Activated CD8-positive, alpha-beta memory T cell treated with anti-CD3 and anti-CD28 coated beads for 1 hour (primary cell): ENCODE measurements at places on chromosomes 12 and 14.

DNA sequence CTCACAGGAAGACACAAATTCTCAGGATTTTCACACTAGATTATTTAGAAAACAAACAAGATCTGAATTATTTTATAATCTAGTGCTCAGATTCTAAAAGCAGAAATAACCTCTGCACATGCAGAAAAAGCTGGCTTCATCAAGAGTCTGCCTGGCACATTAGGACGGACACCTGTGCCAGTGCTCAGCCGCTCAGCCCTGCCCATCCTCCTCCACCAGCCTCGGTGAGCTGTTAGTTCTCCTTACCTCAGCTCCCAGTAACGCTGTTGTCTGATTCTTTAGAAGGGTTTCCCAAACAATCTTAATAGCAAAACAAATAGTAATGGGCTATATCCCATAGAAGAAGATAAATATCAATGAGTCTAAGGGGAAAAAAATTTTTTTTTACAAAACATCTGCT lies 27.7 kb downstream of the DUSP16 start:
- no peak for DNase-seq

GRCh38 chr12:121069206-121069605 lies 30.2 kb upstream of the OASL start:
- DNase-seq: no peak

DNA sequence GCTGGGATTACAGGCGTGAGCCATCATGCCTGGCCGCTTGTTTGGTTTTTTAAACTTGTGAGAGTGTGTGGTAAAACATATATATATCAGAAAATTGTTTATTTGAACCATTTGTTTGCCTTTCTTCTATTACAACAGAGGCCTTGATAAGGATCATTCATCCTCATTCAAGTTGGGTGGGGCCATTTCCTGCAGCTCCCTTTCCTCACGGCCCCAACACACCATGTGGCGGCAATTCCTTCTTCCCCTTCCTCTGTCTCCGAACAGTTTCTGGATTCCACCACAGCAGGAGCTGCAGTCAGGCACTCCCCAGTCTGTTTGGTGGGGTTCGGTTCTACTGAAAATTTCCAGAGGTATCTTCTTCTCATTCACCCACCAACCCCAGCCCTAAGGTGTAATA lies 42.0 kb upstream of the RASSF3 start:
- no peak for DNase-seq

GRCh38 chr12:123752046-123752445 lies 10.1 kb upstream of the DNAH10 start:
- DNase-seq: no peak

- DNase-seq: no peak
These were observed 1.4 kb upstream of the HMGA2 start for GRCh38 chr12:65822732-65823512.

DNA sequence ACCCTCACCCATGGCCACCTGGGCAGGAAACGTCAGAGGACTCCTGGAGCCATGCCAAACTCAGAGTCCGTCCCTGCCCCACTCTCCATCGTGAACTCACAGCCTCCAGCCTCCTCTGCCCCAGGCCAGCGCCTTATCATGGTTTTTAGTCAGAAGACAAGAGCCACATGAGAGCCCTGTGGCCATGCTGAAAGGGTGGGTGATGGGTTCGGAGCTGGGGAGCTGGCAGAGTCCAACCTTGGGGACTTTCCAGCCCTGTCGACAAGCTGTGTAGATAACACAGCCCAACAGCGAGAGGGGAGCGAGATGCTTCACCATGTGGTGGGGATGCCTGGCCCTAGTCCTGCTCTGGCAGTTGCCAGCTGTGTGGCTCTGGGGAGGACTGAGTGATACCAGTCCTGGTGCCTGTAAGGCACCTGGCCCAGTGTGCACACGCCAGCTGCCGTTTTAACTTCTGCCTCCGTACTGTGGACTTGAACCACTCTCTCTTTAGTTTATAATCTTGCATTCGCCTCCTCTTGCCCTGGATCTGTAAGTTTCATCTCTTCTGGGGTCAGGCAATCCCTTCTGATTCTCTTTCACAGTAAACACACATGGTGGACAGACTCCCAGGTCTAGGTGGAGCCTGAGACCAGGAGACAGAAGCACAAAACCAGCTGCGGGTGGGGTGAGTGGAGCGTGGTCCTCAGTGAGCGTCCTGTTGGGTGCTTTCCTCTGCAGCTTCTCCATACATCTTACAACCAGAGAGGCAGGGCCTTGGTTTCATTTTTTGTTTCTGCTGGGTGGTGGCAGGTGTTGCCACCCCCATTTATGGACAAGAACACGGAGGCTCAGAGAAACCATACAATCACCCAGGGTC lies 55.3 kb downstream of the RIN3 start:
- DNase-seq: no peak

DNA sequence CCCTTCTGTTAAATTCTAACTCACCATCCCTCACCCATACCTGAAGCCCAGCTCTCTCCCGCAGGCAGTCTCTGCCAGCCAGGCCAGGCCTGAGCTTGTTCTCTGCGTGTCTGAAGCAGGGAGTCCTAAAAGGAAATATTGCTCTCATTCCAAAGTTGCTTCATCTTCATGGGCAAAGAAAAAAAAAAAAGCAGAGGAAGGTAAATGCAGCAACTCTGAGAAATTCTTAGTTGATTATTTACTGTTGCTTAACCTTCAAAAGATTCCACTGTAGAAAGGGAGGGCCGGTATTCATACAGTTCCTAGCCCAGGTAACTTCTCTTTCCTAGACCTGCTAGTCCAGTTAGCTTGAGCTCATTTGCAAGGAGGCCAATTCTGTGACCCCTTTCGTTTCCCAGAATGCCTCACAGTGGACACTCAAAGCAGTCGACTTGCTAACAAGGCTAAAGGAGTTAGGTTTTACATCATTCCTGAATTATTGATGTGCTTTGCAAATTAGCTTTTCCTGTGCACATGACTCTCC lies 193.5 kb upstream of the EEA1 start:
- DNase-seq: no peak

DNA sequence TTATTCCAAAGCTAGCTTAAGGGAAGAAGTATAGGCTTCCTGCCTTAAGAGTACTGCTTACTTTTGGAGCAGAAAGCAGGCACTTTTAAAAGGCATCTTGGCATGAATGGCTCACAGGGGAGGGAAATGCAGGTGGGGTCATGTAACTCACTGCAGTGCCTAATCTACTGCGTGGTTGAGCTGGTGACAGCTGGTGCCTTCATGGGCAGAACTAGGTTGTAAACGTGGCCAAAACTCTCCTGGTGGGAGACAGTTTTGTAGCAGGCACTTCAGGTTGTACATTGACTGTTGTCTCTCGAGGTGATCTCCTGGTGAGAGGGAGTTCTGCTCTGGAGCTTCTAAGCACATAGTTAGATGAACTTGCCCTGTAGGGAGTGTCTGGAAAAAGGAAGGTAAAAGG lies 962.5 kb downstream of the DIO2 start:
- DNase-seq: no peak

DNA sequence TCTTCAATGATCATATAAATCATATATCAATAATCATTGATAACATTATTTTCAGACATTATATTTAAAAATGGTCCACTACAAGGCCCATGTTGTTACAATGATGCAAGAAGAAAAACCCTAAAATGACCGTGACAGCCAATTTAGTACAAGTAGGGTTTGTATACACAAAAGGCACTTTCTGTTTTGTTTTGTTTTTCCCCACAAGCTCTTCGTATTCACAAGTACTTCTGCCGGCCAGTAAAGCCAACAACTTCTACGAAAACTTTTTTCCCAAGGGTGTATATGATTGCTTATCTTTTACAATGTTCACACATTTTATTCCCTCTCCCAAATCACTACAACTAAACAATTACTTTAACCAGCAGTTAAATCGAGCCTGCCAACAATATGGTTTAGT lies 9.6 kb downstream of the PTPRB start:
- no peak for DNase-seq

DNA sequence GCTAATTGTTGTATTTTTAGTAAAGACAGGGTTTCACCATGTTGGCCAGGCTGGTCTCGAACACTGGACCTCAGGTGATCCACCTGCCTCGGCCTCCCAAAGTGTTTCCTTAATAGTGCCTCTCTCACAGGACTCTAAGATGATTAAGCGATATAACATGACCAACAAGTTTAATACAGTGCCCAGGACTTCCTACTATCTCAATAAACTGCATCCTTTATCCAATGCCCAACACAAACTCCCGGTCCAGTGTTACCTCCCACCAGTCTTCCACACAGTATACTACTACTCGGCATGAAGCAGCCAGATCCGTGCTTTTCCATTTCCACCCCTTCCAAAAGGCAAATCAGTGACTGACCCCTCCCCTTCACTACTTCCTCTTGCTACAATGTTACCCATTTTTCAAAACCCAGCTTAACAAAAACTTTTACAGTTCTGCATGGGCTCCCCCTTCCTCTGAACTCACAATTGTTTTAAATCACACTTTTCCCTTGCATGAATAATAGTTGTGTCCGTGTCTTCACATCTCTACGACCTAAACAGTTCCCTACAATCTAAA lies 900 bp downstream of the NOP2 start:
- DNase-seq: no peak

DNA sequence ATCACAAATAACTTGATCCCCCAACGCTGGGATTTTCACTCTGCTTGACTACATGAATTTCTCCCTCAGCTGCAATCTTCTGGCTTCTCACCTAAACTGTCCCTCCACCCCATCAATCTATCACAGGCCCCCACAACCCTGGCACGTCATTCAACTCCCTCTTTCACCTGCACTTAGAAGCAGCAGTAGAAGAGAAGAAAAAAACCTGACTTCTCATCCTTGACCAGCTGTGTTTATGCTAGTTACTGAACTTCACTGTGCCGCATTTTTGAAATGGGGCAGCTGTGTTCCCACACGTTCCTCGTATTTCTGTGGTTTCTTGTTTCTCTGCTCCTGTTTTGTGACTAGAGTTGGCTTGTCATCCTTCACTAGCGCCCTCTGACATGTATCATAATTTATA lies 35.0 kb downstream of the ITPR2 start:
- no peak for DNase-seq

DNA sequence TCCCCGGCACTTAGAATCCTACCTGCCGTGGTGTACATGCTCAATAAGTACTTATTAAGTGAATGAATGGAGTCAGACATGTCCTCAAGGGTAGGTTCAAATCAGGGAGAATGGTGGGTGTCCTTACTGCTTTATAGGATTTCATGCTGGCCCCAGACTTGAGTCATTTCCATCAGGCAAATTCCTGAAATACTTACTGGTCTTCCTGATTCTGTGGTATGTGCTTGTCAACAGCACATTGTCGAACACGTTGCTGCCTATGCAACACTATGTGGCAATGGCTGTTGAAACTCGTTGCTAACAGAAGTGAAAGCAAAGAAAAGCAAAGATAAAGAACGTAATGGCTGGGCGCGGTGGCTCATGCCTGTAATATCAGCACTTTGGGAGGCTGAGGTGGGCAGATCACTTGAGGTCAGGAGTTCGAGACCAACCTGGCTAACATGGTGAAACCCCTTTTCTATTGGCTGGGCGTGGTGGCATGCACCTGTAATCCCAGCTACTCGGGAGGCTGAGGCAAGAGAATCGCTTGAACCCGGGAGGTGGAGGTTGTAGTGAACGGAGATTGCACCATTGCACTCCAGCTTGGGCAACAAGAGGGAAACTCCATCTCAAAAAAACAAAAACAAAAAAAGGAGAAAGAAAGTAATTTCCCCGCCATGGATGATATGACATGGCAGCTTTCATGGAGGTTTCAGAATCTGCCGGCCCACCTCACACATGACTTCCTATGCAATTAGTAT lies 214.9 kb downstream of the ZFP36L1 start:
- DNase-seq: no peak

DNA sequence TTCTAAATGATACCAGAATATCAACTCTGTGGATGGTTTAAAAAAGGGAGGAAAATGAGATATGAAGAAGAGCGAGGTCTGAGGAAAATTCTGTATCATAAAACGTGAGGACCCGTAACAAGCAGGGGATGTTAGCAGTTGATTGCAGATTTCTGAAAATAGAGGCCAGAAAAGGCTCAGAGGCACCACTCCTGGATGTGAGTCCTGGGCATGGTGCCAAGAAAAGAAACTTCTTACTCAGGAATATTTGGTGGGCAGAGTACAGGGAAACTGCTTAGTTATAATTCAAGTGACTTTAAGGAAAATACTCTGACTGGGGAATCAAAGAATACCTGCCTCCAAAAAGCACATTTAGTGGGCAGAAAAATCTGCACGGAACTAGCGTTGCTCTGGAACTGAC lies 85.5 kb downstream of the PRICKLE1 start:
- DNase-seq: no peak

GRCh38 chr14:101757064-101757838 lies 4.3 kb upstream of the PPP2R5C start:
- DNase-seq: no peak
